Foreskin keratinocyte (primary cell): ENCODE measurements at places on chromosomes 4 and X.

GRCh38 chr4:42871671-42872290 is 20.7 kb upstream of the GRXCR1 start:
- no peak for DNase-seq

DNA sequence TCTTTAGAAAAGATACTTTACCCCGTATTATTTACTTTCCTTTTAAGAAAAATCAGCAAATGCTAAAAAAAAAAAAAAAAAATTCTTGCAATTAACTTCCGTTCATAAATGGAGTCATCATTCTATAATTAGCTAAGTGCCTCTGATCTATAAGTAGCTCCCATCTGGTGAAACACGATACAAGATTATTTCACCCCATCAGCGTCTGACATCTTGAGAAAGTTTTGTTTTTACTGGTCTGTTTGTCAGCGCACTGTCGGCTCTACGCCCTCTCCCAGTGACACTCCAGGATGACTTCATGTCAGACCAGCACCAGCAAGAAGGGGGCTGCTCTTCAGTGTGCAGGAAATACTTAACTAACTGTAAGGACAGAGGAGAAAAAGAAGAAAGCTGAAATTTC is 108.3 kb downstream of the AFAP1 start:
- DNase-seq, result no peak

DNA sequence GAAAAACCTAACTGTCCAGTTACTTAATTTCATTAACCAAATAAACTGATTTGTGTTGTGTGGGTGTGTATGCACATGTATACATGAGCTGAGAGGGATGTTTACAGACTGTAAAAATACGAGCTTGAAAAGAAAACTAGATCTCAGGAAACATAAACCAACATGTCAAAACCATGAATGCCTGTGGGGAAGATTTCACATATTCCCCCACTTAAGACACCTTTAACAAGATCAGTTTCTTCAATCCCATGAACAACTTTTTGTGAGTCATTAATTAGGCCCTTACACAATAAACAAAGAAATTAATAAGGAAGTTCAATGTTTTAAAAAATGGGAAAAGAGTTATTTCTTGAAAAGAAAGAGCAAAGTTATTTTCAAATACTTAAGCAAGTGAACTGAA is 170.8 kb downstream of the ZNF674 start:
- DNase-seq, result no peak

DNA sequence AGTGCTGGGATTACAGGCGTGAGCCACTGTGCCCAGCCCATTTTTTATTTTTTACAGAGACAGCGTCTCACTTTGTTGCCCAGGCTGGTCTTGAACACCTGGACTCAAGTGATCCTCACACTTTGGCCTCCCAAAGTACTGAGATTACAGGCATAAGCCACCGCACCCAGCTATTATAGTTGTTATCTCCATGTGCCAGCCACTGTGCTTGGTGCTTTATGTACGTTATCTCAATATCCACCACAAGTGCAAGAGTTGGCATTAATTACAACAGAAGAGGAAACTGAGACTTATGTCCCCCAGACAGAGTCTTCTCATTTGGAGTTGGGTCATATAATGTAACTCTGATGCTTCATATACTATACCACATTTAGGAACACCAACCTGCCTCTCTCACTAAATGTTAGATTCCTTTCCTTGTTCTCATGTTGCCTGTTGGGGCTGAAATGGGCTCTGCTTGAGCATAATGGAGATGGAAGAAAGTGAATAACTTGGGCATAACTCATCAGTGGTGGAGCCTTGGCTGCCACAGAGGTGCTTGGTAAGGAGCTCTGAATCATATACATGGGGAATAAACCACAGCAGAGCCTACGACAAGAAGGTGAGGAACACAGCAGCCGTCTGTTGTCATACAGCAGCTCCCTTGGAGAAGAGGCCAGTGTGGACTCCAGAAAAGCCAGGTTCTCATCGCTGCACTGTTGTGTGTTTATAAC is 84.3 kb downstream of the SPRY1 start:
- DNase-seq, result peak; percentile 97

DNA sequence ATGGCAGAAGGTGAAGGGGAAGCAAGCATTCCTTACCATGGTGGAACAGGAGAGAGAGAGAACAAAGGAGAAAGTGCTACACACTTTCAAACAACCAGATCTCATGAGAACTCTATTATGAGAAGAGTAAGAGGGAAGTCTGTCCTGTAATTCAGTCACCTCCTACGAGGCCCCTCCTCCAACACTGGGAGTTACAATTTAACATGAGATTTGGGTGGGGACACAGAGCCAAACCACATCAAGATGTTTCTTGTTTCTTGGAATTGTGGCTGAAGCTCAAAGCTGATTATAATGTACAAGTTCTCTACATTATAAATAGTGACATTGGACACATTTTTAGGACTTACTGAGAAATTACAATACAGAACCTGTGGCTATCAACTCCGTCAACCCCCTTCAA is 29.5 kb upstream of the TAPT1 start:
- DNase-seq, result no peak

- no peak for DNase-seq
Observed at GRCh38 chr4:151114338-151114737, 14.9 kb downstream of the RPS3A start.
